ENCODE measurements at places on chromosomes 5 and 9.
A peak's percentile ranks its signal among the peaks of the same experiment; 100 is the strongest.

GRCh38 chr9:19999491-20000057 is 210.7 kb upstream of the SLC24A2 start:
- no peak for DNase-seq

DNA sequence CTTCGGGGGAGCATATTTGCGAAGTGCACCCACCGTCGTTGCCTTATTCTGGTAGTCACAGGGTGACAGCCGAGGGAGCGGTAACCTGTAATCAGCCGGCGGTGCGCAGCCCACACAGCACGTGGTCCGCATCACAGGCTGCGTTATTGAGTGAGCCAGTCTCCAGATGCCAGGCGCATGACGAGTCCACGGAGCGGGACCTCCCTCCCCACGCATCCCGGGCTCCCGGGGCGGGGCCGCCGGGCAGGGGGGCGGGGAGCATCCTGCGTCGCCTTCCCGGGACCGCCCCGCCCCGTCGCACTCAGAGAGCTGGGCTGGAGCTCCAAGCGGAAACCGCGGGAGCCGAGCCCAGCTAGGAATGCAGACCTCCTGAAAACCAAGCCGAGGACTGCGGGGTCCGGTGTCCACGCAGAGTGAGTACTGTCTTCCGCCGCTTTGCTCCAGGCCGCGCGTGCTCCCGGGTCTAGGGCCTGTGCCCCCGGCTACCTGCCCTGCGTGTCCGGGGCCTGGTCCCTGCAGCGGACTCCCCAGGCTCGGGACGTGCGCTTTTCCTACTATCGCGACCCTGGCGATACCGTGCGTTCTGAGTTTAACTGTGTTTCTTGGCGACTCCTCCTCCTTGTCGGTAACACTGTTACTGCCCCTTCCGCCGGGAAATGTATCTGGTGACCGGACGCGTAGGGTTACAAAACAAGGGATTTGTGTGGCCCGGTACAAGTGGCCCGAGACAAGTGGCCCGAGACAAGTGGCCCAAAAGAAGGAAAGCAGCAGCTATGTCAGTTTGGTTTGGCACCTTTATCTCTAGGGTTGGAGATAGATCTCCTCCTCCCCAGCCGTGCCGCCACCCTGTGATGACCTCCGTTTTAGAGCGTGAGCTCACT is 40.6 kb downstream of the CAST start:
- peak; percentile 83 for DNase-seq

DNA sequence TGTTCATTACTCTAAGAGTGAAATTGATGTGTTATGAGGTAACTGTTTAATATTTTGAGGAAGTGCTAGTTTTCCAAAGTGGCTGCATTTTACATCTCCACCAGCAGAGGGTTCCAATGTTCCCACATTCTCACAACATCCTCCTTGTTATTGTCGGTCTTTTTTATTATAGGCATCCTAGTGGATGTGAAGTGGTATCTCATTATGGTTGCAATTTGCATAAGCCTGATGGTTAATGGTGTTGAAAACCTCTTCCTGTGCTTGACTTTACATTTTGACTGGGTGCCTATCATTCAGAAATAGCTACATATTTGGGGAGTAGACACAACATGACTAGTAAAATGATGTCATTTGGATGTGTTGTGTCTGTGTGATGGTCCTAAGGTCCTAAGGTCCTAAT is 143.6 kb downstream of the MRPS30 start:
- no peak for DNase-seq

DNA sequence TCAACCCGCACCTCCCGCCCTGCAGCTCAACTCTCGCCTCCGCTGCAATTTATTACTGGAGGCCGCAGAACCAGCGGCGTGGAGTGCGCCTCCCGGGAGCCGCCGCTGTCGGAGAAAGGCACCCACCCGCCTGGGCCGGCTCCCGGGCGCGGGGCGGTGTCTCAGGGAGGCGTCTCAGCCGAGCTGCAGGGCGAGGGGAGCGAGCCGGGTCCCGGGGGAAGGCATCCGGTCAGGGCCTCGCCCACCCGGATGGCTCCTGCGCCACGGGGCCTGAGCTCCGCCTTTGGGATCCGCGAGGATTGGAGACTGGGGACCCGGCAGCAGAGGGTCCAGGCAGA is 32.9 kb downstream of the TSPAN17 start:
- DNase-seq, result no peak

DNA sequence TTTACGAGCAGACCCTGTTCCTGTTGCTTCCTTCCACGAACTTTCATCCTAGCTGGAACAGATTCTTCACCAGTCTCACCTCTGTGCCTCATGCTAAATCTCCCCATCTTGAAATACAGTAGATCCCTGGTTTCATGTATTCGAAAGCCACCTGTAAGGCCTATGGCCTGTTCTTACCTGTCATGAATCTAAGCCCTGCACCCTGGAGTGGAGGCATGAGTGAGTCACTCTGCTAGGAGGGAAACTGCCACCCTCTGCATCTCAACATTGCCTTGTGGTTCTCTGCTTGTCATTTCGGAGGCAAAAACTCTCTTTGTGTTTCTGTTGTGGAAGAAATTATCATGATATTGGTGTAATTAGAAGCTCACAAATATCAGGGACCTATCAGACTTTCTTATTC is 320.0 kb downstream of the ENC1 start:
- no peak for DNase-seq

DNA sequence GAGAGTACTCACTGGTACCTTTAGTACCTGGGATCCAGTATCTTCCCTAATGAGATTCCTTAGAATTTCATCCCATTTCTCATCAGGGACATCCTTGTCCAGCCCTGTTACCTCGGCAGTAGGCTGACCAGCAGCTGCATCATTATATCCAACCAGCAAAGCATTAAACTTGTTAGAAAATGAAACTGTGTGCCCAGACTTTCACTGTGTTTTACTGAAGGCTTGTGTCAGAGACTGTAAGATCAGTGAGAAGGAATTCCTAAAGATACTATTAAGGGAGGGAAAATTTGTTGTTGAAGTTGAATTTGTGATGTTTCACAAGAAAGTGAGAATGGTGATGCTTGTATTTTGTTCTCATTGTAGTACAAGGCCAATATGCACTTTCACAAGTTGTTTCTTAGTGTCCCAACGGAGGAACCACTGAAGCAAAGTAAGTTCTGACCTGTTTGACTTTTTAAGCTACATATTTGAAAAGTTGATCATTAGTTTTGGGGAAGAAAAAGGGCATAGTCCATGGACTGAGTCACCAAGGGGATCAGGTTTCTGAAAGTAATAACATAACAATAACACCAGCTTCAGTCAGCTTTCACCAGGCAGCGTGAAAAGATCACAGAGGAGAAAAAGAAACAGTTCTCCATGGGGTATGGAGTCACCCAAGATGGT is 48.8 kb downstream of the GRAMD2B start:
- DNase-seq, result no peak

GRCh38 chr9:88736136-88736637 is 201.2 kb downstream of the NXNL2 start:
- no peak for DNase-seq

DNA sequence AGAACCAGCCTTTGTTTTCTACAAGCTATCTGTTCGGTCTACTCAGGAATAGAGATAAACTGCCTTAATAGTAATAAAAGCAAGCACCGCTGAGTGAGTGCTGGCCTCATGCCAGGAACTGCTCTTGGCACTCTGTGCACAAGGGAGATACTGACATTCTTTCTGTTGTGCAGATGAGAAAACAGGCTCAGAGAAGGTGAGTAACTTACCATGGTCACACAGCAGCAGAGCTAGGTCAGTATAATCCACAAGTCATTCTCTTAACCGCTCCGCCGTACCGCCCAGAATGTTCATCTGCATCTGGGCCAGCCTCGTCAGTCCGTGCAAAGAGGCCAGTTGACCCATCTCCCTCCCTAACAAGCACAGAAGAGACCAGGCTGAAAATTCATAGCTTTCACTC is 27.4 kb downstream of the QRFP start:
- DNase-seq, result no peak
